Naive thymus-derived CD4-positive, alpha-beta T cell (primary cell): ENCODE measurements at places on chromosomes 13 and 19. TPM values are rescaled to one million over a fixed set of nuclear protein-coding genes. Genes with fewer than 3 reads are reported as not detected.

- no peak for DNase-seq
Observed at GRCh38 chr19:1245494-1246264, 2.7 kb upstream of the MIDN start.

DNA sequence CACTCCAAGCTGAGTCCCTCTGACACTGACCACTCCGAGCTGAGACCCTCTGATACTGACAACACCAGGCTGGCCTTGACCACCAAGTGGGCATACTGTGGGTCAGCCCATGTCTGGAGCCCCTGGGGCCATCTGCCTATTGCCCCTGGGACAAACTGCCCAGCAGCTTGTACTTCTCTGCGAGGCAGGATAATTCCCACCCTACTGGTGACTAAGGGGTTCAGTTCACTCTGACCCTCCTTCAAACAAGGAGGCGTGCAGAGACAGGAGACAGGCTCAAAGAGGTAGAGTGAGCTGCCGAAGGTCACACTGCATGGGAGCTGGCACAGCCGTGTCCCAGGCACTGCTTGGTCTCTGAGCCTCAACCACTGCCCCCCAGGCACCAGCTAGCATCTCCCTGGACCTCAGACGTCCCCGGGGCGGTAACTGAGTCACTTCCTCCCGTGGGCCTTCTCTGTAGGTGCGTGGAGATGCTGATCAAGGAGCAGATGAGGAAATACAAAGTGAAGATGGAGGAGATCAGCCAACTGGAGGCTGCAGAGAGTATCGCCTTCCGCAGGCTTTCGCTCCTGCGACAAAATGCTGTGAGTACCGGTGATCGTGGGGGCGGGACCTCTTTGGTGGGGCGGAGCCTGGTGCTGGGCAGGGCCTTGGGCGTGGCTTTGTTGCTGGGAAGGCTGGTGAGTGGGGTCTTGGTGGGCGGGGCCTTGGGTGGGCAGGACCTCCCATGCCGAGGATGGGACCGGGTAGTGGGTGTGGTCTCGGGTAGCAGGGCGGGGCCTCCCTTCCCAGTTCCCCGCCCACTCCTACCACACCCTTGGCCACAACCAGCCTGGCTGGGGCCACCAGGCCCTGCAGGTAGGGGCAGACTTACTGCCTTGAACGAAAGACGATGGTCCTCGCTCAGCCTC, 5.8 kb upstream of the USE1 start:
- DNase-seq = no peak

GRCh38 chr13:39602277-39602613, 748 bp downstream of the LHFPL6 start:
- DNase-seq = no peak

BCKDHA gene
- polyA plus RNA-seq = 45.1 TPM

DNA sequence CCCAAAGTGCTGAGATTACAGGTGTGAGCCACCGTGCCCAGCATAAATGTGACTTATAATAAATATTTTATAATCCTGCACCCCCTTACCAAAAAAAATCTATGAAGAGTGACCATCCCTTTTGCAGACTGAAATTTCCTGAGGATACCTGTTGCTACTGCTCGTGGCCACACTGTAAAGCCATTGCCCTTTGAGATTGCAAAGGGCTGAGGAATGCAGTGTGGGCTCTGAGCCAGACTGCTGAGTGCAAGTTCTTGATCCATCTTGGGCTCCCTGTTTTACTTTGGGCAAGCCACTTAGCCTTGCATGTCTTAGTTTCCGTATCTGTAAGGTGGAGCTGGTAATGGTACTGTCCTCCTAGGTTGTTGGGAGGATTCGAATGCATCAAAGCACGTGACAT, 23.4 kb downstream of the SIPA1L3 start:
- no peak for DNase-seq

DNA sequence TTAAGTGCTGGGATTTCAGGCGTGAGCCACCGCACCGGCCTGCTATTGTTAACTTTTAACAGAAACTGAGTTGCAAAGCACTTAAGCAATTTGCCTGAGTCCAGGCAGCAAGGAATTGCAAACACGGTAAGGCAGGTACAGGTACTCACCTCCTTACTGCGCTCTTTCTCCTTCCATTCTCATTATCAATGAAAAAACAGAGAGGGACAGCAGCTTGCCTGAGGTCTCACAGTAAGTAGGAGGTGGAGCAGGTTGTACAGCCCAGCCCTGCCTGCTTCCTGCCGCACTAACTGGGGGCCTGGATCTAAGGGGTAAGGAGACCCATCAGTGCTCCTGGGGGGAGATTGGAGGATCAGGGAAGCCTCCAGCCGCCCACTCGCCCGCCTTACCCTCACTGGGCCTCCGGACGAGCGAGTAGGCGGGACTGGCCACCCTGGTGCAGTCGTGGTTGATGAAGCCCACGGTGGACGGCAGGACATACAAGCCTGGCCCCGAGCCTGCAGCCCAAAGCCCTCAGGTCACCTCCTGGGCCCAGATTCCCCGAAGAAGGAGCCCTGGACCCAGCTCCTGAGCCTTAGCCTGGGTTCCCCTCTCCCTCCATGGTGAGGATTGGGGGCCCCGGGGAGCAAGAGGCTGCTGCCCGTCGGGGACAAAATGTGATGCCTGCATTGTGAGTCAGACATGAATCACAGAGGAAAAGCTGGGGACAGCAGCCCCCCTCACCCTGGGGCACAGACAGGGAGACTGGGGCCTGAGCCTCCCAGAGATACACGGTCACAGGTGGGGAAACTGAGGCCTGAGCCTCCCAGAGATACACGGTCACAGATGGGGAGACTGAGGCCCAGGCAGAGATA, 11.4 kb upstream of the SHC2 start:
- no peak for DNase-seq

DNA sequence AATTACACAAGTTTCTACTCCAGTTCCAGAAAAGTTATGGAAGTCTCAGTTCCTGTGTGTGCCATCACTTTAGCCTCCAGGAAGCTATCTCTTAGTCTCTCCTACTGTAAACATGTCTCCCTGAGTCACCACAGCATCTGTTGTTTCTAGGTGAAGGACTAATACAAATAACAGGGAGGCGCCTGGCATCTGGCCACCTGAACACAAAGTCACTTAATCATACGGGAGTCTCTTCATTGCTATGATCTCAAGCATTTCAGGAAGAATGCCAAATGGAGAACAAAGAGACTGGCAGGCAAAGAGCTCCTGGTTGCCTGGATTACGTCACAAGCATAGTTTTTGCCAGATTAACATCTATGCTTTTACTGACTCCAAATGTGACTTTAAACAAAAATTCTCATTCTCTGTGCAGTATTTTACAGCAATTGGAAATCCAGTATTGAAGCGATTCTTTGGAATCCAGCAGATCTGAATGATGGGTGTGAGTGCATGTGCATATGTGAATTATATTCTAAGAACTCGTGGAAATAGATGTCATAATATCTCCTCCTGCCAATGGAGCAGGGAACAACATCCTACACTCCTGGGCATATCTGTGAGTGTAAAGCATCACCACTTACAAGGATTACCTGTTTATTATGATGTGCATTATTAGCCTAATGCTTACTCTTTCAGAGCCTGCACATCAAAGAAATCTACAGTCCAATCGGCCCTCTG, 572.8 kb downstream of the PCDH9 start:
- no peak for DNase-seq
